ENCODE measurements at places on chromosomes 1 and 21. TPM values are rescaled to one million over a fixed set of nuclear protein-coding genes. Genes with fewer than 3 reads are reported as not detected.
A peak's percentile ranks its signal among the peaks of the same experiment; 100 is the strongest.

Gene COL6A2
- 17.5 TPM for total RNA-seq

Gene DNAI4
- total RNA-seq: 3.7 TPM

DNA sequence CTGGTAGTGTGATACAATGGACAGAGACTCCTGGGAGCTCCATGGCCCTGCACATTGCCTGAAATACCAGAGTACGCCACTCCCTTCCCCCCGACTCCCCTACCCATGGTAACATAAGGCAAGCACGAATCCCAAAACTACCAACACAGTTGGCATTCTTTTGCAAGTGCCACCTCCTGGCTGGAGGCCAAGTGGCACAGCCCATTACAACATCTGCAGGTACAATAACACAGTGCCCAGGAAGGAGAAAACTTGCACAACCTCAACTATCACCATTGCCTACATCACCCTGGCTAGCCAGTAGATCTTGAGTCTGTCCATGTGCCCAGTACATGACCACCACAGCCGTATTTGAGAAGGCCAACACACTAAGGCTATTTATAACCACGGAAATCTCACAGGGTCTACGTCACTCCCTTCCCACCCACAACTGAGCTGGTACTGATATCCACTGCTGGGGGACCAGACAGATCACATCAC, 11.7 kb downstream of the ADAMTS1 start:
- DNase-seq: no peak

DNA sequence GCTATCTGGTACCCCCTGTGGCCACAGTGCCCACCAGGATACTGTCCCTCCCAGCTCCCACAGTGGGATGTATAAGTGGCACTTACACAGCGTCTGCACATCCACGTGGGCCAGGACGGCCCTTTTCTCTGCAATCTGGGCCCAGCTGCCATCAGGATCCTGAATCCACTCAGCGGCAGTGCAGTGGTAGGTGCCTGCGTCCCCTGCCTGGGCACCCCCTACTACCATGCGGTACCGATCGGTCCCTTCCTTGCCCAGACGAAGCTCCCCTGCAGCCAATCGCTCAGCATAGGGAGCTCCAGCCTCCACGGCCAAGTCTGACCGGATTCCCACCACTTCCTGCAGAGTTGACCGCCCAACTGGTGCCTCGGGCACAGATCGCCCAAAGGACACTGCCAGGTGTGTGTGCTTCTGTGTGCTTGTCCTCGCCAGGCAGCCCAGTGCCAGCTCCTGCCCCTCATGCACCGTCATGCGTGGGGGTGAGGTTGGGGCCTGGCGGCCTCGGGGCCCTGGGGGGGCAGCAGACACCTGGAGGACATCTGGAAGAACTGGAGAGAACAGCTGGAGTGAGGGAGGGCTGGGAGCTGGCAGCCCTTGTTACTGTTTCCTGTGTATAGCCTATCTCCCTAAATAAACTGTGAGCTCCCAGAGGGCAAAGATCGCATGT, 4.7 kb downstream of the IGSF8 start:
- DNase-seq: no peak

GRCh38 chr1:88979749-88980116, 12.7 kb downstream of the KYAT3 start:
- DNase-seq: no peak

DNA sequence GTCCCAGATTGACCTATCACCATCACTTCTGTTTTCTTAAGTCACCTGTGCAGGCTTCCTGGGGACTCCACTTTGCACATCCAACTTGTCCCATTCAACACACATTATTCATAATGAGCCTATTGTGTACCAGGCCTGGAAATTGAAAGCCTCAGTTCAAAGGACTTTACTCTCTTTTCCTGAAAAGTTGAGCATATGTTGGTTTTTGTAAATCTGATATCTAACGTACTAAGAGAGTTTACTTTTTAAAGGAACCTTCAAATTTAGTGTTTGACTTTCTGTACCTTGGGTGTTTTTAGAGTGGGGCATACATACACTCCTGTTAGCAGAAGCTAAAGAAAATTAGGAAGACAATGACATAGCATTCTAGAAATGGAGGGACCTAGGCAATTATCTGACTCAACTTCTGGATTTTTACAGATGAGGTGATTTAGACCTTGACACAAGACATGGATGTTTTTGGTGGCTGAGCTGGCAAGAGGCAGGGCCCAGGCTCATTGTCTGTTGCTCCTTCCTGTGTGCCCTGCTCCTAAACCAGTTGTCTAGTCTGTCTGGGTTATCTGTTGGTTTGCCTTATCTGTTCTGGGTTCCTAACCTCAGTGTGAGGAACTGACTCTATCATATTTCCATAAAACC, 336.5 kb downstream of the RPS6KC1 start:
- no peak for DNase-seq

DNA sequence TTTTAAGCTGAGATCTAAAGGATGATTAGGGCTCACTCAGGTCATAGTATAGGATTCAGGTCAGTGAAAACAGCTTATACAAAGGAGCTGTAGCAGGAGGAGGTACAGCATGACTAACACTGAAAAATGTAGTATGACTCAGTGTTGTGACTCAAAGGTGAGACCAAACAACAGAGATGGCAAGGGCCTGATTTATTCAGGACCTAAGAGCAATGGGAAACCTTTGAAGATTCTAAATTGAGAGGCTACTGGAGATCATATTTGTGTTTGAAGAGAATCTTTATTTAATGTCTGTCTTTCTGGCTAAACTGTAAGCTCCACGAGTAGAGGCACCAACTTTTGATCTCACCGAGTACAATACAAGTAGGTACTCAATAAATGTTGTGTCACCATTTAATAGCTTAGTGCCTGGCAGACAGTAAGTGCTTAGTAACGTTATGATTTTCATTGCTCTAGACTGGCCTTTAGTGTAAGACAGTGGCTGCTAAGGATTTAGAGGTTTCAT, 43.5 kb downstream of the PRKAA2 start:
- DNase-seq: peak; percentile 76

DNA sequence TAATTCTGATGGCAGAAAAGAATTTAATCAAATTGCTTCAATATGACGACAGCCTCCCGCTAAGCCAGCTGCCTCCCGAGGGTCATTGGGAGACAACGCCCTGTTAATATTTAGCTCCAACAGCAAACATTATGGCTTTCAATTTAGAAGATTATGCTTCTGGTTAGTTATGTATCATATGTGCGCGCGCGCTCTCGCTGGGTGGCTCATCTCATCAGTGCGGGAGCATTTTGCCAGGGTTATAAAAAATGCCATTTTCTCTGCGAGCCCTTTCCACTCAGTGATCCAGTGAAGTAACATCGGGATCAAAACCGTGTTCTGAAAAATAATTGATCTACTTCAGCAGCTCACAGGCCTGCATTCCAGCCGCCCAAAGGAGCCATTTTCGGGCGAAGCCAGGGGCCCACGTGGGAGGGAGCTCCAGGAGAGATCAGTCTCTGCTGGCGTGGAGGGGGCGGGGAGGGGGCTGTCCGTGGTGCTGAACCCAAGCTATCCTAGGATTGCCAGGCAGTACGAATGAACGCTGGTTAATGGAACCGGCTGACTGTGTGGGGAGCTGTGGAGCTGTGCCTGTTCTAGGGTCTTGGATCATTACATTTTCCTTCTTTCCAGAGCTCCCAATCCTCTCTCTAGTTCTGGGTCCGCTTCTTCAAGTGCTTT, 219.1 kb upstream of the ZC3H12A start:
- peak; percentile 33 for DNase-seq

GRCh38 chr1:73359001-73359400, 839.0 kb downstream of the LRRIQ3 start:
- DNase-seq: no peak

GRCh38 chr1:62841587-62842169, 57.7 kb downstream of the ATG4C start:
- peak; percentile 83 for DNase-seq

DNA sequence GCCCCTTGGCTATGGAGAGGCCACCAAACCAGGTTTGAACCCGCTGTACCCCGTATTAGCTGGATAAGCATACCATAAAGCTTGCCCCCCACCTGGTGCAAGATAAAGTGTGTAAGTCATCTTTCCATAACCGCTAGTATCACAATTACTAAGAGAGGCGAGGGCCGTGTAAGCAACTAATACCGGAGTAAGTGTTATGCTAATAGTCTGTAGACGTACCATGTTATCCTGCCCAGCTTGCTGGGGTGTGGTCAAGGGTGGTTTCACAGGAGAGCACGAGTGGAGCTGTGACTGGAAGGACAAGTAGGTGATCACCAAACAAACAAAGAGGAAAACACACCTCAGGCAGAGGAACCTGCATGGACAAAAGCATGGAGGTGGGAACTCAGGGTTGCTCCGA, 3.6 kb upstream of the TNFRSF1B start:
- DNase-seq: no peak

DNA sequence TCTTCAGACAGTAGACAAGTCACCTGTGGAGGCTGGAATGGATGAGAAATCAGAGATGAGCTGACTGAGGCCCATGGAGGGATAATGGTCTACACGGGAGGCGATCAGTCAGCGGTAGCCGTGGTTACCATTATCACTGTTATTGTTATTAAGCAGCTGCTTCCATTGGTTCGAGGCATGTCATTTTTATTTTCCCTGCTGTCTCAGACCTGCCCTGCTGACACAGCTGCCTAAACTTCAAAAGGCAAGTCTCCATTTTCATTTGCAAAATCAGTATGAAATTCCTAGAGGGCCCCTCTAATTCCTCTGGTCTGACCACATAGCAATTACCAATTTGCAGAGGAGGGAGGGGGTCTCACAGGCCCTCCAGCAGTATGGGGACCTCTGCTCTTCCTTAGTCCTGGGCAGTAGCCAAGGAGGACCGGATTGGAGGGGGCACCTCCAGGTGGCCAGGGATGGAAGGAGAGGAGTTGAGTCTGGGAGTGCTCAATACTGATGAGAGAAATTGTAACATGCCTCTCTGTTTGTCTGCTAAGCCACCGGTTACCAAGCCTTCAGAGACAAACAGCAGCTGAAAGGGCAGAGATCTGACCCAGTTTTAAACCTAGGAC, 184.2 kb downstream of the TRABD2B start:
- no peak for DNase-seq

DNA sequence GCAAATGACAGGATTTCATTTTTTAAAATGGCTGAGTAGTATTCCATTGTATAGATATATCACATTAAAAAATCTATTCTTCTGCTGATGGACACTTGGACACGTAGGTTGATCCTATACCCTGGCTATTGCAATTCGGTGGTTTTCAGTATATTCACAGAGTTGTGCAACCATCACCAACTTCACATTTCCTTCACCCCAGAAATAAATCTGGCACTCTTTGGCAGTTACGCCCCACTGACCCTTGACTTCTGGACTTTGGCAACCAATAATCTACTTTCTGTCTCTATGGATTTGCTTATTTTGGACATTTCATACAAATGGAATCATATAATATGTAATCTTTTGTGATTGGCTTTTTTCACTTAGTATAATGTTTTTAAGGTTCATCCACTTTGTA, 35.9 kb downstream of the MAP3K7CL start:
- DNase-seq: no peak

DNA sequence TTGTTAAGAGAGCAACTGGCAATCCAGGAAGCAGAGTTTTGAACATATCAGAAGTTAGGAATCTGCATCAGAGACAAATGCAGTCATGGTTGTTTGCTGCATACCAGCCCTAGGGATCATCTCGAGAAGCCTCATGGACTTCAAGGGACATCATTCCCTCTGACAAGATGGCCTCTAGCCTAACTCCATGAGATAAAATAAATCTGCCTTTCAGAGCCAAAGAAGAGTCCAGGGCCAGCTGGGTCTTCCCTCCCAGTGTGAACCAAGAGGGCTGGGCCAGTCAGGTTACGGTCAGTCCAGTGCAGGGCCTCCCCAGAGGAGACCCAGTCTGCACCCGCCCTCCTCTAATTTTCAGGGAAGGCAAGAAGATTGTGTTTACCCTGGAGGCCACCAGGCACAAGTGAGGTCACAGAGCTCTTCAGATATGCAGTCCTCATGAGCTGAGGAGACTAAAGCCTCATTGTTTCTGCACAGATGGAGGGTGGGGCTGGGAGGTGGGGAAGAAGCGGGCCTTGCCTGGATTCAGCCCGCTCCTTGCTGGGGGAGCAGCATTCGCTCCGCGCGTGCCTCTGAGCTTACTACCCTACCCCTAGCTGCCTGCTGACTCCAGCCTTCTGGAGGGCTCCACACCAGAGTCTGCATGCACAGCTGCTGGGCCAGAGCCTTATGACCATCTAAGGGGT, 52.8 kb downstream of the CAPN2 start:
- DNase-seq: no peak

Data from dermis blood vessel endothelial cell (primary cell).